CD4-positive, alpha-beta T cell treated with Interleukin-15 for 4 hours (primary cell): ENCODE measurements at places on chromosomes 12 and 14.

DNA sequence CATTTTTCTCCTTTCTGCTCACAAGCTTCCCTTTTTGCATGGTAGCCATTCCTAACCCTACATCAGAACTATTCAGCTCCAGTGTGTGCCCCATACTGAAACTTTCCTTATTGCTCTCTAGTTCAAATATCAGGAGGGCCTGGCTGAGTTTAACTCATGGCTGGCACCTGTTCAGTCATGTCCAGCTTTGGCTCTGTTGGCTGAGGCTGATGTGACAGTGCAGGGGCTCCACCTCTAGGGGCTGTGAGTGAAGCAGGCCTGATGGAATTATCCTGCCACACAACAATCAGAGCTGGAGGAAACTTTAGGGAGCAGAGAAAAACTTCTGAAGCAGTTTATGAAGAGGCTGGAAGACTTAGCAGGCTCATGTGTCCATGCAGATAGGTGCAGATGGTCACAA is 8.5 kb downstream of the COQ6 start:
- no peak for DNase-seq

GRCh38 chr12:78275886-78276285 is 445.2 kb downstream of the NAV3 start:
- no peak for DNase-seq

- DNase-seq: no peak
Observed at GRCh38 chr12:93380480-93381121, 2.9 kb downstream of the NUDT4 start.

GRCh38 chr12:114764510-114764909 is 80.5 kb upstream of the TBX3 start:
- DNase-seq: no peak

- peak; percentile 34 for DNase-seq
Observed at GRCh38 chr14:70988452-70988851, 81.2 kb downstream of the PCNX1 start.

DNA sequence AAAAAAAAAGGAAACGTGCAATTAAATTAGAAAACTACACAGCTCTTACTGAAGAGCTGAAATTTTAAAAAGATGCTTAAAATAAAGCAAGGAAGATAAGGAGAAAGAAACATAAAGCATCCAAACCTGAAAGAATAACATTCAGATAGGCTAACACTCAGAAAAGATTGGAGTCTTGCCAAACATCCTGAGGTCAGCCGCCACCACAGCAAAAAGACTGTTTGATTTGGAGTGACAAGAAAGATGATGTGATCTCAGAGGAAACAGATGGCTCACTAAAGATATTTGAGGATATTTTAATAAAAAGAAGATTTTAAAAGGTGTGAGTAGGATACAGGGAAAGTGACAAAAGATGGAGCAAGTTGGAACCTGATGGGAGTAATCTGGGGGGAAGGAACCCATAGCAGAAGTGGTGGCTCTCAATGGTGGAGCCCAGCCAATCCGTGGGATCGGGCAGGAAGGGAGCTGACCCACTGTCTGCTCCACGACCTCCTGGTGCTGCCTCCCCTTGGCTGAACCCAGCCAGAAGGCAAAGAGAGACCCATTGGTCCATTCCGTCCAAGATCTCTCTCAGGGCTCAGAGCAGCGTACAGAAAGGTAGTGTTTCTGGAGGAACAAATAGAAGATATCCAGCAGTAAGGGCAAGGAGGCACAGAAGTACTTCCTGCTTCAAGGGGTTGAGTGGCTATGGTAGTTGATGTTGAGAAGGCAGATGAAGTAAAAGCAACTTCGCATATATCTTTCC is 469.6 kb downstream of the RGS6 start:
- no peak for DNase-seq

- no peak for DNase-seq
Observed at GRCh38 chr12:73361864-73362230, 1089.7 kb downstream of the TRHDE start.

GRCh38 chr12:2256915-2257314 is 204.1 kb downstream of the CACNA1C start:
- no peak for DNase-seq

- DNase-seq: no peak
Observed at GRCh38 chr14:51487848-51488247, 163.9 kb upstream of the FRMD6 start.

- DNase-seq: no peak
Observed at GRCh38 chr12:45654002-45654665, 75.4 kb upstream of the ARID2 start.
